ENCODE measurements at places on chromosomes 16 and 17.

GRCh38 chr16:76336112-76336511, 58.9 kb downstream of the CNTNAP4 start:
- no peak for DNase-seq

DNA sequence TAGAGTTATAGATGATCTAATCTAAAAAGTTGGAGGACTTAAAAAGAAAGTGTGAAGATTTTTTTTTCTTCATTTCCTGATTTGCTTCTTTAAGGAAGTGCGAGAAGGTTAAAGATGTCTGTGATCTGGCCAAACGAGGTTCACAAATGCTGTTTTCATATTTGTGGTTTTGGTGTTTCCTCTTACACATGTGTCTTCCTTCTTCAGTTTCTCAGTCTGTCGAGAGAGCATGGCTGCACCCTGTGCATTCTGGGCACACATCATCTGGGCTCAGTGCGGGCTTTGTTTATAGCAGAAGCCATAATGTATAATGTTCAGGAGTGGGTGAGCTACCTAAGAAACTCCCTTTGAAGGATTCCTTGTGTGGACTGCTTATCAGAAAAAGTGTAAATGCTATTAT, 260.4 kb upstream of the TBX2 start:
- peak; percentile 26 for DNase-seq

- no peak for DNase-seq
These were observed 80.8 kb downstream of the SPECC1 start for GRCh38 chr17:20089756-20090547.

DNA sequence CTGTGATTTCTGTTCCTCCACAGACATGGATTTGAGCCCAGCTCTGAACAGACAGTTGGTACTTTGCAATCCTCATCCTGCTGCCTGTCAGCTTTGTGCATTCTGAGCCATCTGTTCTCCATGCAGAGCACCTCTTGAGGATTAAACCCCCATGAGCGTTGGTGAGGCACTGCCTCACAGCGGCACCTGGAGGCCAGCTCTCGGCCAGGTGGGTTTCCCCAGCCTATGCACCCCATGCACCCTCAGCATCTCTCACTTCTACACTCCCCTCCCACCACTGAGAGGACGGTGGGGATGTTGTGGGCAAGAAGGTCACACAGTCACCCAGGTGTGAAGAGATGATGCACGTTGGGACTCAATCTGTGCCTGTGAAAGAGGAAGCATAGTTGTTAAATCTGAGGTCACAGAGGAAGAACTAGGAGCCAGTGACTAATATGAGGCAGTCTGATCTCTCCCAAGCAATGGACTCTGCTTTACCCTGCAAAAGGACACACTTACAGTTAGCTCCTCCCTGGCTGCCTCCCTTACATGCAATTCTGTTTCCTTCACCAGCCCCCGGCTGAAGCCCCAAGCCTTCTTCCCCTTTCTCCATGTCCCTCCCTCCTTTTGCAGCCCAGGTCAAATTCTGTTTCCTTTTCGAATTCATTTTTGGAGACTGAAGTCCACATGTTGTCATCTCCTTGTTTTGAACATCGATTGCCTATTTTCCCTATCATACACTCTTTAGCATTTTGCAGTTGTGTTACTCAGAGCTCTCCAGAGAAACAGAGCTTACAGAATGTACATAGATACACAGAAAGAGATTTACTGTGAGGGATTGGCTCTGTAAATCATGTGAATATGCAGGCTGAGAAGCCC, 58.5 kb downstream of the HS3ST3B1 start:
- DNase-seq, result no peak

DNA sequence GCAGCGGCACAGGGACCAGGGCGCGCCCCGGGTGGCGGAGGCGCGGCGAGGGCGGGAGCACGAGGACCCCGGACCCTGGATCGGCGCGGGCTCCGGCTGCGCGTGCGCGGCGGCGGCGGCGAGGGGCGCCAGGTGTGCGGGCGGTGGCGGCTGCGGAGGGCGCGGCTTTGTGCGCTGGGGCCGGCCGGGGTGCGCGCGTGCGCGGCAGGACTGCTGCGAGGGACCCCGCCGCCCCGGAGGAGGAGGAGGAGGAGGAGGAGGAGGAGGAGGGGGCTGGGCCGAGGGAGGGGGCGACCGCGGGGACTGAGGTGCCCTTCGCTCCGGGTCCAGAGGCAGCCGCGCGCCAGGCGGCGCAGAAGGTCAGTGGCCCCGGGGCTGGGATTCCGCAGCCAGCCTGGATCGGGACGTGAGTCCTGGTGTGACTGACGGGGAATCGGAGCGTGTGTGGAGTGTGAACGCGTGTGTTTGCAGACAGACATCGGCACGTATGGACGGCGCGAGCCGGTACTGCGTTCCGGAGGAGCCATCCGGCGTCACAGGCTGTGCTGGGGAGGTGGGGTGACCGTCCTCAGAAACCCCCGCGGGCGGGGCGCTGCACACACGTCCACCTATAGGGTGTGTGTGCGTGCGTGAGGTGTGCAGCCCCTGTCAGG, 19.5 kb upstream of the RAP1GAP2 start:
- no peak for DNase-seq

DNA sequence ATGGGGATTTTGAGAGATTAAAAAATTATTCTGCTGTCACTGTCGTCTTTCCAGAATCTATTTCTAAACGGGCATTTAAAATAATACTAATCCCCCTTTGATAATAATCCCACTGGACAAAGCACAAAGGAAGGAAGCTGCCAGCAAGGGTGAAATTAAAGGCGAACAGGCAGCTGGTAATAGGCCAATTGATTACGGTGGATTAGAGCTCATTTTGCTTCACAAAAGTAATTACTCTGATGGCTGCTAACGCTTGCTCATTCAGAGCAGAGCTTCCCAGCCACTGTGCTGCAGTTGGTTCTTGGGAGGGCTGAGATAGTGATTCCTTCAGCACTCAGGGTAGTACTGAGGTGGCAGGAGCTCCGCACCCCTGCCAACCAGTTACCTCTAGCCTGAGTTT, 205.7 kb downstream of the SNX29 start:
- DNase-seq, result no peak

DNA sequence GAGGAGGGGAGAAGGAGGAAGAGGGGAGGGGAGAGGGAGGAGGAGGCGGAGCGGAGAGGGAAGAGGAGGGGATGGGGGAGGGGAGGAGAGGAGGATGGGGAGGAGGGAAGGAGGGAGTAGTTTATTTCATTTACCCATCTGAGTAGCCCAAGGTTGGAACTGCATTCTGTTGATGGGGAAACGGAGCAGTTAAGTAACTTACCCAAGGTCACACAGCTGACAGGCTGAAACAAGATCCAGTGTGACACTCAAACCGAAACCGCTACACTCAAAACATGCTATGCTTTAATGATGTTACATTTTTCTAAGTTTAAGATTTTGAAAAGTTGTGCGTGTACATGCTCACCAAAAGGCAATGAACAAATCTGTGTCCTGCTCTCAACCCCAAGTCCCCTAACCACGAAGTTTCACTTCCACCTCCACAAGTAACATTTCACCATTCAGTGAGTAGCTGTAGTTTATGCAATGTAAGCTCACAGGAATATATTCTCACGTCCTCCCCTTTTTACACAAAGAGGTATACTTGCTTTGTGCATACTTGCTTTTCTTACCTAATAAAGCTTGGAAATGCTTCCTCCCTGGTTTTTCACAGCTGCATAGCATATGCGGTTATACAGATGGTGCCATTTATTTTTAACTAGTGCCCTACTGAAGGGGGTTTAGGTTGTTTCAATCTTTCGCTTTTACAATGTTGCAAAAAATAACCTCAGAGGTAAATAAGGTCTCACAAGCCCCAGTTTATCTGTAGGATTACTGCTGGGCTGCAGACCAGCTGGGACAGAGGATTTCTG, 275.3 kb downstream of the PARN start:
- DNase-seq, result no peak

- DNase-seq, result no peak
These were observed 1.8 kb upstream of the NSMCE1 start for GRCh38 chr16:27270349-27270748.

GRCh38 chr17:79132271-79133064, 57.8 kb downstream of the ENGASE start:
- DNase-seq, result no peak

DNA sequence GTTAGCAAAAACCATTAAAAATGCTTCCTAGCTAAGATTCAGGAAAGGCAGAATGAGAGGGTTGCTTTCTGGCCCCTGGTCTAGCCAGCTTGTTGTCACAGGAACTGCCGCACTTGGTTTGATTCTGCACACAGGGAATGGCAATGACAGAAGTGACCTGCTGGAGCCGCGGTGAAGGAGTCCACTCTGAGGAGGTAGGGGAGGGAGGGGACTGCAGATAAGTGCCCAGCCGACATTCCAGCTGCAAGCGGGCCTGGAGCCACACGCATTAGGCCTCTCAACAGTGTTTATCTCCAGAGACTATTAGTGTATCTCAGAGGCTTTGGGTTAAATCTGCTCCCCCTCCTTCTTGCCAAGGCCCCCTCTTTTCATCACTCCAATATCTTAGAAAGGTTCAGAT, 38.6 kb downstream of the CDRT15 start:
- no peak for DNase-seq

DNA sequence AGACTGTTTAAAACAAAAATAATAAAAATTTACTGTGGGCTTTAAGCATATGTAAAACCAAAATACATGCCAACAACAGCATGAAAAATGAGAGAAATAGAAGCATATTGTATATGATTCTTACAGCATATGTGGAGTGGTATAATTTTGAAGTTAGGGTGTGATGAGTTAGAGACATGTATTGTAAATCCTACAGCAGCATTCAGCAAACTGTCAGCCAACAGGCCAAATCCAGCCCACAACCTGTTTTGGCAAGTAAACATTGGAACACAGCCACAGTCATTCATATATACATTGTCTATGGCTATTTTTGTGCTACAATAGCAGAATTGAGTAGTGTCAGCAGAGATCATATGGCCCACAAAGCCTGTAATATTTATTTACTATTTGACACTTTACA, 42.3 kb downstream of the ZNF18 start:
- no peak for DNase-seq

DNA sequence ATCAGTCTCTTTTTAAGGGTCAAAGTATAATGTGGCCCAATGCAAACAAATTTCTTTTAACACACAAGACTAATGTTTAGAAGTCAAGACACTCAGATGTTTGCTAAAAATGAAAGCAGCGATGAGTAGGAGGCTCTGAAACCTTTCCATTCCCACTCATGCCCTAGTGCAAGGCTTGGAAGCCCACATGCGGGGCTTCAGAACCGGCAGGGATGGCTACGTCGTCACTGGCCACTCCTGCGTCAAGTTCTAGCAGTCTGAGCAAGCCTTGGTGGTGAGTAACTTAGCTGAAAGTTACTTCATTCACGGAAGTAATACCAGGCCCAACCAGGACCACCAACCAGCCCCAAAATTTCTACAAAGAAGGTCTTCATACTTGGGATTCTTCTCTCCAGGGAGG, 14.8 kb upstream of the TMED6 start:
- DNase-seq, result no peak

GRCh38 chr17:869086-869485, 86.9 kb downstream of the MRM3 start:
- no peak for DNase-seq
